Epithelial cell of proximal tubule (primary cell): ENCODE measurements at places on chromosomes 11 and 22.

GRCh38 chr11:27089746-27090145 lies 49.1 kb downstream of the BBOX1 start:
- no peak for DNase-seq

GRCh38 chr11:88282747-88283515 lies 54.6 kb downstream of the CTSC start:
- DNase-seq, result no peak

DNA sequence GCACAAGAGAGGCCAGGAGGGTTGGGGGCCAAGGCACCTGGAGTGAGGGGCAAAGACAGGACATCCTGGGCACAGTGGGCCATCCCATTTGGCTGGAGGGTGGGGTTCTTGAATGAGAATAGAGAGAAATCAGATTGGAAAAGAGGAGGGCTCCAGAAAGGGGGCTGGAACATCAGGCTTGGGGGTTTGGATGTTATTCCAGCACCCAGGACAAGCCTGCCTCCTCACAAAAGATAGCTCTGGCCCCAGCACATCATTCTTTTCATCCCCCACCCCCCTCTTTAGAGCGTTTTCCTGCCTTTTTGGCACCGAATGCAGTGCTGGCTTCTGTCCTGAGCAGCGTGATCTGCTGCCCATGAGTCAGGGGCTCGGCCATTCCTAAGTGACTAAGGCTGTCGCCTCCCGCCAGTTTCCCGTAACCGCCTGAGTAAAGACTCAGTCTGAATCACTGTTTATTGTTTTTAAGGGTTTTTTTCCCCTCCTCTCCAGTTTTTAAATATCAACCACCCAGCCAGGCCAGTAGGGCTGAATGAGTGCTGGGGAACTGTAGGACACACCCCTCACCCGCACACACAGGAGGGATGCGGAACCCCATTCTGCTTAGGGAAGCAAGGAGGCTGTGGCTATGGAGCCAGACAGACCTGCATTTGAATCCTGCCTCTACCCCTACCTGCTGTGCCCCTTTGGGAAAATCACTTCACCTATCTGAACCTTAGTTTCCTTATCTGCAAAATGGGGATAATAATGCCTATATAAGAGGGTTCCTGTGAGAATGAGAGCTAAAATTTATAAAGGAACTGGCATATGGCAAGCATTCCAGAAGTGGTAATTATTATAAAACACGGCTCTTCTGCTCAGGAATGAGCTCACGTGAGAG lies 32.4 kb upstream of the NAV2 start:
- DNase-seq, result peak; percentile 87

GRCh38 chr11:44417731-44418455 lies 108.0 kb upstream of the ALX4 start:
- DNase-seq, result no peak
